ENCODE measurements at places on chromosomes 3 and 15.

GRCh38 chr3:48928679-48929078 lies 10.0 kb downstream of the ARIH2 start:
- no peak for DNase-seq

DNA sequence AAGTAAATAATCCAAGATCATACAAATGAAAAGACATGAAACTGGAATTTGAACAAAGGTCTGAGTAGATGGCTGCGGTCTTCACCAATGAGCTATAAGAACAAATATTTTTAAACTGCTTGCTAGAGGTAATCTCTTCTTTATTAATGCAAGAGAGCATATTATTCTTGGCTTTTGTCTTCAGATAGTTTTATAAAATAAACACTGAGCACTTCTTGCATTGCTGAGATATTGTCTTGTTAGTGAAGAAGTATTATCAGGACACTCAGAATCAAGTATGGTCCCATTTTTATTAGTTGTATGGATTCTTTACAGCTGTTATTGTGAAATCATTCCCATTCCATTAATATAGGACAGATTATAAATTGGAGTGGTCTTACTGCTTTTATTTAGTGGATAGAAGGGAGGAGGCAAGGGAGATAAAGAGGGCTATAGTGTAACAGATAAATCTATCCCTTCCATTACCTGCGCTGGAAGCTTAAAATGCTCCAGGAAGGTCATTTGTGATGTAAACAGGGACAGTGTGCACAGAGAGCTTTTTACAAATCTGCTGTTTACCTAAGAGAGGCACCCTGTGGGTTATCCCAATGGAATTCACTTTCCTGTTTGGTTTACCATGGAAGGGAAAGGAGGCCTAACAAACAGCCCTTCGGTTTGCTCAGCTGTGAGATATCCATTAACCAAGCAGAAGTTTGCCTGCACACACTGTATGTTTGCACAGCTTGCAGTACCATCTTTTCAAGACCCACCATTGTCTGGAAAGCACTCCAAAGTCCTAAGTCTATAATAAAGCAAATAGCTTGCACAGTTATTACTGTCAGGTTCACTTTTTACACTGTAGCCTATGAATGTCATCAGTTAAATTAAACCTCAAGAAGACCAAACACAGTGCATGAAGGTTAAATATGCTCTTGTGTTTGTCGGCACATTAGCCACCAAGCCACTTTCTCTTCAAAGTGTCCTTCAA lies 347.7 kb upstream of the TGFBR2 start:
- peak; percentile 64 for DNase-seq

GRCh38 chr3:33117461-33117860 lies 3.6 kb downstream of the CRTAP start:
- DNase-seq = no peak

GRCh38 chr15:28094732-28095521 lies 4.2 kb downstream of the OCA2 start:
- DNase-seq = no peak

DNA sequence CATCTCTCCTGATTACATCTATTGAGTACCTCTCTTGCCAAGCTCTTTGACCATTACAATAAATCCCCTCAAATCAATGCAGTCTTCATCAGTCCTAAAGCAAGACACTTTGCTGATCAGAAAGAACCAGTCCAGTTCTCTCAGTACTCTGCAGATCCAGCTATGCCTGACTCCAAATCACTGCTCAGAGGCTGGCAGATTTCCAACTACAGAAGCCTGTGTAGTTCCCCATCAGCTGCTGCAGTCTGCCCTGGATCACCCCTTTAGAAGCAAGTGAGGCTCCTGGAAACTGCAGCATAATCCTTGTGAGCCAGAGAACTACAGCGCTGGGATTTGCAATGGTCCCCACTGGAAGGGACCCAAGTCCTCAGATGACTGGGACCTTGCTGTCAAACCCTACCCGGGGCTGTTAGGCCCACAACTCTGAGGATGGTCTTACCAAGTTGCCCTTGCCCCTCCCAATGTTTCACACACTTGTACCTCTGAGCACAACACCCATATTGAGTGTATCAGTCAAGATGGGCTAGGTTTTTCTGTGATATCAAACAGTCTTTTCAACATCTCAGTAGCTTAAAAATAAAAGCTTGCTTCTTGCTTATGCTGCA lies 81.9 kb upstream of the TOPAZ1 start:
- no peak for DNase-seq

- no peak for DNase-seq
Measured at GRCh38 chr15:83306561-83306960, 22.1 kb upstream of the BNC1 start.

DNA sequence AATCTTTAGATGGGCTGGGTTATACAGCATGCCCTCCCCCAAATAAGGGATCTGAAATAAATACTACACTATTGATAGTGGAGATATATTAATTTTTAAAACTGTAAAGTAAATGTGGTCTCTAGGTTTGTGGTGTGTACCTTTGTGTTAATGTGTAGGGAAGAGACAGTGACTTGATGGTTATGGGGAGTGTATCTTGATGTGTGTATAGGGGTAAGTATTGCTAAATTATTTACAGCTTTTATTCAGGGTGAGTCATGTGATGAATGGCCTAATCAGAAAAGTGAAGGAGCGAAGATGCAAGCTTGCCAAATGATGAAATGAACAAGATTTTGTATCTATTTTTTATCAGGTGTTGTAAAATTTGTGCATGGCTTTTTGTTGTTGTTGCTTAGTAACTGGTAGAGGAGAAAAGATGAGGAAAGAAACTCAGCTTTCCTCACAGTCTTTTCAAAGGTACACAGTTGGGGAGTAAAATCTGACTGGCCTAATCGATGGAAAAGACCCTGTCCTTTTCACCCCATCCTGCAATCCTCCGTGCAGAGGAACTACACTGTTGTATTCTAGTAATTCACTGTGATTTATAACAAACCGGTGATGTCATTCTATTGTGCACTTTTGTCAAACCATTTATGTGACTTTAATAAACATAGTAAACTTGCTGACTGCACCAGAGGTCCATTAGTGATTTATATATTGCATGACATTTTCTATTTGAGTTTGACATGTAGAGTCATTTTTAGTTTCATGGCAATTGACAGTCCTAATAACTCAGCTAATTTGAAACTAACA lies 17.7 kb downstream of the FEM1B start:
- no peak for DNase-seq

DNA sequence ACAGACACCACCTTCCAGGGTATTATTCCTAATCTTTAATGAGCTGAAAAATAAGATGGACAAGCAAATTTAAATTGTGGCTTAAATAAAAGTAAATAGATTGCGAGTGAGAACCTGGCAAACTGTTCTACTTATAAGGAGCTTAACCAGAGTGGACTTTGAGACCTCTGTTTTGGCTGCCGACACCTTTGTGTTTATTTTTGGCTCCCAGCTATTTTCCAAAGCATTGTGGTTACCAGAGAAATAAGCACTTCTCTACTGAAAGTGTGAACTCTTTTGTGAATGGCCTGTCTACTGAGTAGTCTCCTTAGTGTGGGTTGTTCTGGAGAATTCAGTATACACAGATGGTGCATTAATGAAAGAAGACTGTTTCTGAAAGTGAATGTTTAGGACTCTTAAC lies 109.4 kb downstream of the ATP8B4 start:
- no peak for DNase-seq

- DNase-seq = no peak
Measured at GRCh38 chr3:81910244-81910852, 148.9 kb upstream of the GBE1 start.

- no peak for DNase-seq
Measured at GRCh38 chr3:8757551-8758518, 11.6 kb downstream of the OXTR start.

DNA sequence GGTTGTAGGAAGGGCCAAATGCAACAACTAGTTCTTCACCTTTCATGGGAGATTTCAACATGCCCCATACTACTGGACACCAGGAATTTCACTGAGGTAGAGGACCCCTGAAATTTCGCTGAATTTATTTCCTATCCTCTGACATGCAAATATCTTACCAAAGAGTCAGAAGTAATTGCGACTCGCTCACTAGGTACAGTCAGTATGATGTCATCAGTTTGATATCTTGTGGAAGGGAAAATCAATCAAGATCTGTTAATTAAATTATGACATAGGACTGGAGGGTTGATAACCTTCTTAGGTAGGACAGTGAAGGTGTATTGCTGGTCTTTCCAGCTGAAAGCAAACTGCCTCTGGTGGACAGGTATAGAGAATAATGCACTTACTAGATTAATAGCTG lies 74.9 kb upstream of the TNIK start:
- DNase-seq = no peak

GRCh38 chr15:26564361-26564760 lies 208.5 kb downstream of the GABRB3 start:
- DNase-seq = no peak

DNA sequence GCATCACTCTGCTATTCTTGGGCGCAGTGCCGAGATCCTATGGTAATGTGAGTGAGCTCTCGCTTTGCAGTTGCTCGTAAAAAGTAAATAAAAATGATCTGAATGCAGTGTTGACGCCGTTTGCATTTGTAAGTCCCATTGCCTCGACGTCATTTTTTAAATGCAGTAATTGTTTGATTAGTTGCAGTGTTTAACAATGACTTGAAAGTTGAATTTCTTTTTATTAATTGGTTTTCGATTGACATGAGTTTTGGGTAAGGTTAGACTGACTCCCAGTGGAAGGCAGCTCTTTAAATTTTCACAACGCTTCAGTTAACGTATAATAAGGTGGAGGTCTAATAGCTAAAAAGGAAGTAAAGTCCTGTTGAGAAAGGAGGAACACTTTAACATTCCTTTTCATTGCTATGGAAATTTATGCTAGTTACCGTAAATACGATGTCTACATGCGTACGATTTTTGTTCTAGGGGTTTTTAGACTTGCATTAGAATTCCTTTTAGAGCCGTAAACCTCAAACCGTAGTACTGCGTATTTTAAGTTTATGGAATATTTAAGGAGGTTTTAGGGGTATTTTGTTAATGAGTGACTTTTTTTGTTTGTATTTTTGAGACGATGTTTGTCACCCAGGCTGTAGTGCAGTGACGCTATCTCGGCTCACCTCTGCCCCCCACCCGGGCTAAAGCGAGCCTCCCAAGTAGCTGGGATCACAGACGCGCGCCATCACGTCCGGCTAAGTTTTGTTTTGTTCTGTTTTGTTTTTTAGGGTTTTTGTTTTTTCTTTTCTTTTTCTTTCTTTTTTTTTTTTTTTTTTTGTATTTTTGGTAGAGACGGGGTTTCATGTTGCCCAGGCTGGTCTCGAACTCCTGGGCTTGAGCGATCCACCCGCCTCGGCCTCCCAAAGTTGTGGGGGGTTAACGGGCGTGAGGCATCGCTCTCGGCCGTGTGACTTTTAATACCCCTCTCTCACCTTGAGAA lies 1.4 kb downstream of the MORF4L1 start:
- DNase-seq = no peak

DNA sequence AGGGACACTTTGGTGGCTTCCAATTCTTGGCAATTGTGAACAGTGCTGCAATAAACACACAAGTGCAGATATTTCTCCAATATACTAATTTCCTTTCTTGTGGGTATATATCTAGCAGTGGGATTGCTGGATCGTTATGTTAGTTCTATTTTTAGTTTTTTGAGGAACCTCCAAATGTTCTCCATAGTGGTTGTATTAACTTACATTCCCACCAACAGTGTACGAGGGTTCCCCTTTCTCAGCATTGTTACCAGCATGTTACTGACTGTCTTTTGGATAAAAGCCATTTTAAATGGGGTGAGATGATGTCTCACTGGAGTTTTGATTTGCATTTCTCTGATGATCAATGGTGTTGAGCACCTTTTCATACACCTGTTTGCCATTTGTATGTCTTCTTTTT lies 92.8 kb downstream of the DAPK2 start:
- DNase-seq = no peak

GRCh38 chr3:117893001-117893400 lies 1141.6 kb downstream of the IGSF11 start:
- DNase-seq = no peak

DNA sequence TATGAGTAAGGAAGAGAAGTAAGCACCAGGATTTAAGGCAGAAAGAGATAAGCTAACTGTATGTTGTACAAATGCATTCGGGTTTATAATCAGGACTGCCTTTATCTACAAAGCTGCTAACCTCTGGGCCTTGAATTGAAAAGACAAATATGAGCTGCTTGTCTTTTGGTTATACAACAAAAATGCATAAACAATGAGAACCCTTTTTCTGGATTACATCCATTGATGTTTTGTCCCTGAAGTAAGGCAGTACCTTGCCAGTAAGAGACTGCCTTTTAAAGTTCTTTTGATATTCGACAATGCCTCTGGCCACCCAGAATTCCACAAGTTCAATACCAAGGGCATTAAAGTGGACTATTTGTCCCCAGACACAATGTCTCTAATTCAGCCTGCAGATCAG lies 280.7 kb downstream of the ZNF621 start:
- no peak for DNase-seq

Measured in NCI-H2227 treated with DMSO at 0.1 percent for 48 hours (cell line).